ENCODE measurements at places on chromosomes 7 and 10.
A peak's percentile ranks its signal among the peaks of the same experiment; 100 is the strongest.

DNA sequence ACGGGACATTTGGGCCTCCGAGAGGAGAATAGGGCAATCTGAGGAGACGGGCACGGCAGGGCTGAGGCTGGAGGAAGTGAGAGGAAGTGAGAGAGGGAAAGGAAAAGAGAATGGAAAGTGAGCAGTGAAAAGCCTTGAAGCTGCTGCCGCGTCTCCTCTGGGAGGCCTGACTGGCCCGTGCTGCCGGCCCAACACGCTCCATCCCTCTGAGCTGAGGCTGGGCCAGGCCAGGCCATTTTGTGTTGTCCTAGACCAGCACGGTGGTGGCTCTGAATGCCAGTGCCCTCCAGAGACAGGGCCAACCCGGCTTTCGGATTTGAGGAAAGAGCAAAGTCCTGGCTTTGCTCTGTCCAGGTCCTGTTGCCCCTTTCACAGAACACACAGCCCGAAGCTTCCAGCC is 361.1 kb upstream of the SHH start:
- DNase-seq, result no peak

DNA sequence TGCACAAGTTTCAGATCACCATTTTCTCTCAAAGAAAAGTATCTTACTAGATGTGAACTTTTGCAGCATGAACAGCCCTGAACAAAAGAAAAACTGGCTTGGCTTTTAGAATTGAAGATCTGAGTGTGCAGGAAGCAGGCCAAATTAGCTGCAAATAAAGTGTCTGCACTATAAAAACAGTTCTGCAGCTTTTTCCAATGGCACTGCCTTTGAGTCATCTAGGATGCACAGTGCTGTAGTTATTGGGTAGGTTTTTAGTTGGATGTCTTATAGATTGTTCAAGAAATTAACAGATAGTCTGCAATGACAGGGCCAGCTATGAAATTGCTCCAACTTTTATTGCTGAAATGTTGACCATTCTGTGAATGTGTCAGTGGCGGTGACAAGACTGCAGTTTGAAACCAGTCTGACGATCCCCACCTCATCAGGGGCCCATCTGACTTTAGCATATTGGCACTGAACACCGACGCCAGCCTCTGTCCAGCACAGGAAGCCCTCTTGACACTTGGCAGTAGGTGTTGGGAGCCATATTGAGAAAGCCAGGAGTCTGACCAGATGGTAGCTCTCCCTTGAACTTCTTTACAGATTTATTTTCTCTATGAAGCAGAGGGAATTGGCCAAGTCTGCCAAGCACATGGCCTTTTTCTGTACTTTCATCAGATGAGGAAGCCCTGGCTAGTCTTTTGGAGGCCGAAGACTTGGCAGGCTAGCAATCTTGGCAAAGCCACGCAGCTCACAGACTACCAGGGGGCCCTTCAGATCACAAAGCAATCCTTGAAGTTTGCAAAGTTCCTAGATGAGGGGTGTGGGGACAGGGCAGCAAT is 490.6 kb downstream of the NEBL start:
- no peak for DNase-seq

GRCh38 chr7:26958834-26959233 is 94.4 kb upstream of the SKAP2 start:
- no peak for DNase-seq

DNA sequence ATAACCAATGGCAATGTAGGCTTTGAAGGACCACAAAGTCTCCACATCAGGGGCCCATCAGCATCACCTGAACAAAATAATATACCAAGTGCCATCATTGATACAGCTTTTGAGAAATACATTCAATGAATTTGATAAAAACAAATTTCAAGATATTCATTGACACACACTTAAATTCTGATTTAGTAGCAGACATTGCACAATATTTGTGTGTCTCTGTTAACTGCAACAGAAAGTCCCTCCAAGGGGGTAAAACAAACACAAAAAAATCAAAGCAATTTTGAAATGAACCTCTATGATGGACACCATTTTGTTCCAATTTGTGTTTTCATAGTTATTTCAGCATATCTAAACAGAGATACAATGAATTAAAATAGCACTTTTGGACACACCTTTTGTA is 86.8 kb upstream of the RSU1 start:
- DNase-seq, result no peak

- DNase-seq, result no peak
These were observed 47.6 kb downstream of the RALA start for GRCh38 chr7:39670934-39671333.

GRCh38 chr7:95688931-95689495 is 83.3 kb upstream of the DYNC1I1 start:
- no peak for DNase-seq

- DNase-seq, result no peak
These were observed 6.3 kb downstream of the TSPAN13 start for GRCh38 chr7:16759840-16760239.

- no peak for DNase-seq
These were observed 96.2 kb upstream of the MEOX2 start for GRCh38 chr7:15782656-15783055.

GRCh38 chr10:5013385-5013784 is 9.7 kb upstream of the AKR1C2 start:
- DNase-seq, result no peak

DNA sequence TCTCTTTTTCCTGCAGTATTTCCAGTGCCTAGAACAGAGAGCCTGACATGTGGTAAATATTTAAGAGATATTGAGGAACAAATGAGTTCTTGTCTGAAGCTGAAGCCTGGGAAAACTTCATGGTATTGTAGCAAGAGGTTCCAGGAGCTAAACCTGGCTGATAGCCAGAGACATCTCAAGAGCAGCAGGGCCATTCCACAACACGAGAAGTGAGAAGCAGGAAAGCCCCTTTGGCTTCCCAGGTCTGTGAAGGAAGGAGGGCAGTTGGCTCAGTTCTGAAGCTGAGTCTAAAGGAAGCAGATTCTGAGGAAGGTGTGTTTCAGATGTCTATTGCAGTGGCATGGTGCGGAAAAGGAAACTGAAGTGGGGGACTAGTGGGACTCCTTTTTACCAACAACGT is 63.8 kb upstream of the FAM204A start:
- no peak for DNase-seq

GRCh38 chr7:84226759-84227158 is 32.2 kb upstream of the SEMA3A start:
- DNase-seq, result no peak

GRCh38 chr10:131729938-131730660 is 170.7 kb upstream of the PPP2R2D start:
- DNase-seq, result no peak

DNA sequence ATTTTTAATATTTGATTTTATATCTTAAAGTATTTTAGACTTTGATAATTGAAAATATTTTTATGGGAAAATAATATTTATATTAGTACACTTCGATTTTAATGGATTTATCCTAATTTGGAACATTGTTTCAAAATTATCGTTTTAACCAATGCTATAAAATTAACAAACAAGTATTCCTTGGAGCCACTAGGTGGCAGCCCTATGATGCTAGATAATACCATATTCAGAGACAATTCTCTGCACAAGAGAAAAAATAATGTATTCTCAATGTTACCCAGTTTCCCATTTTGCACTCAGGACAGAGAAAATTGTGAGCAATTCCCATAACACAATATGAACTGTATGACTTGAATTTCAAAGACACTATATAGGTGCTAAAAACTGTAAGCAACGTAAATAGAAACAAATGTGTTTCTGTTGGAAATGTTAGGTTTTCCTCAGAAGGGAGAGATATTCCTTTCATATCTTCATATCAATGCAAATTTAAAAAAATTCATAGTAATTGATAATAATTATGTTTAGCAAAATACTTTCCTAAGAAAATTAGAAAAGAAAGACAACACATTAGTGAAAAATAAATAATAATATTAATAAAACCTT is 237.8 kb downstream of the SEMA3E start:
- no peak for DNase-seq

DNA sequence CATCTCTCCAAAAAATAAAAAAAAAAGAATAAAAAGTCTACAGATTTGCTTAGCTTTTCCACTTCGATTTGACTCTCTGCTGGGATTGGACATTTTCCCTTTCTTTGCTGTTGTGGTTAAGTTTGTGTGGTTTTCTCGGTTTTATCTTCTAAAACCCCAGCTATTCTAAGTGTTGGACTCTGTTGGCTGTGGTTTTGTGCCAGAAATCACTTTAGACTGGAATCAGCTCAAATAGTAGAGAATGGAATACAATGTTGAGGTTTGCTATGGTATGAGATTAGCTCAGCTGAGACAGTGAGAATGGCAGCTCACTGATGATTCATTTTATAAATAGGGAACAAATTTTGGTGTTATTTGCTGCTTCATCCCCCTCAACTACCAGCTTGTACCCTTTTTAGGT is 116.0 kb downstream of the BUB3 start:
- no peak for DNase-seq

GRCh38 chr10:77643795-77644468 is 6.3 kb upstream of the KCNMA1 start:
- DNase-seq, result no peak

GRCh38 chr10:16867990-16868389 is 50.8 kb upstream of the RSU1 start:
- no peak for DNase-seq

- DNase-seq, result no peak
These were observed 5.9 kb upstream of the GPAM start for GRCh38 chr10:112189465-112189864.

DNA sequence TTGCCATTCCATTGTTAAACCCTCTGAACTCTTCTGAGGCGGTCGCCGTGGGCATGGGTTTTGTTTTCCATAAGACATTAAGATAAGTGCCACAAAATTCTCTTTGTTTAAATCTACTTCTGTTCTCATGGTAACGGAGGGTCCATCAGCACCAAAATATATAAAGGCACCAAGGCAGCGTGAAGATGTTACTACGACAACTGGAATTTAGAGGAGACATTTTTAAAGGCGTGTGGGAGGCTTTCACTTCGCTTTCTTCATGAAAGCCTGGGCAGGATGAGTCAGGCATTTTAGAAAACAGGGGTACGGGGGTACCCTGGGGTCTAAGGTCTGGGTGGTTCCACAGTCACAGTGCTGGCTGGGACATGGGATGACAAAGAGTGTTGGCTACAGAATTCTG is 34.0 kb downstream of the SMKR1 start:
- DNase-seq, result no peak

DNA sequence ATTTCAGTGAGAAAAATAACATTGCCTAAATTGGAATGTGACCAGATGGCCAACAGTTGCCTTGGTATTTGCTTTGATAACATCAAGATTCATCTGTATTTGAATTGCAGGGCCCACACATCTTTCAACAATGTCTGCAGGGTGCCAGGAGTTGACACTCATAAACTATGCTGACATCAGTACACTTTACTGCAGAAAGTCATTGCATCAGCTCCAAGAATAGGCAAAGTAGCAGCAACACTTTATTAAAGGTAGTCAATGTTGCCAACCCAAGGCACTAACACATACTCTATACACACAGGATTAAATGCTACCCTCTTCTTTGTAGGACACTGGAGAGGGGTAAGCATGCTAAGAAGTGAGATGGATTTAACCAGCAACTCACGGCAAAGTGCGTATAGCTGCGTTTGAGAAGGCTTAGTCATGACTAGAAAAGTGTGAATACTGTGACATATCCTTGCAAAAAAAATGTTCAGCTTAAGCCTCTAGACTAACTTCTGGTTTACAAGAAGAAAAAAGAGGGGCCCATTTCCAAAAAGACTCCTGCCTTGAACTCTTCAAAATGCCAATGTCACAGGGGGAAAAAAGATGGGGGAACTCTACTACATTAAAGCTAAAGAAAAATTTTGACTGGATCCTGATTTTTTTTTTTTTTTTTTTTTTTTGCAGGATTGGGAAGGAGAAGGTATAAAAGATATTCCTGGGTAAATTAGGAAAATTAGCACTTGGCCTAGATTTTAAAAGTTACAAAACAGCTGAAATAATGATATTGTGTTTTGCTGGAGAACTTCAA is 2.2 kb downstream of the BBIP1 start:
- no peak for DNase-seq

- peak; percentile 39 for DNase-seq
These were observed 1.0 kb upstream of the CBLL1 start for GRCh38 chr7:107742678-107743566.

DNA sequence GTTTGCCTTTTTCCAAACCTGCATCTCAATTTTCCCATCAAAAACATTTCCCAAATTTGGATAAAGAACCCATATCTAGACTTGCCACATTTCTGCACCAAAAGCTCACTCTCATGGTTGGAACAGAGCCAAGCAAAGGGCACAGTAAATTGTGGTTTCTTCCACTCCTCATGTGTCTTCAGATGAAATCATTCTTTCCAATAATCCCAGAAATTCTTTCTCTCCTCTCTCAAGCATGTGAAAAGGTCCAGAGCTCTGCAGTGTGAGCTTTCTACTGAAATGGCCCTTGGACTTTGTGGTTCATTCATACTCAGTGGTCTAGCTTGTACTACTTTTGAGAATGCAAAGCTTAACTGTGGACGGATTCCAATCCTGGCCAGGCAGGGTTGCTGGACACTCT is 19.8 kb downstream of the PRSS2 start:
- no peak for DNase-seq

- no peak for DNase-seq
These were observed 626.0 kb downstream of the ACTR3B start for GRCh38 chr7:153385502-153385901.

- DNase-seq, result no peak
These were observed 131.9 kb downstream of the KCNMA1 start for GRCh38 chr10:77505431-77506334.

- no peak for DNase-seq
These were observed 105.0 kb downstream of the ADAM12 start for GRCh38 chr10:126283307-126283706.

DNA sequence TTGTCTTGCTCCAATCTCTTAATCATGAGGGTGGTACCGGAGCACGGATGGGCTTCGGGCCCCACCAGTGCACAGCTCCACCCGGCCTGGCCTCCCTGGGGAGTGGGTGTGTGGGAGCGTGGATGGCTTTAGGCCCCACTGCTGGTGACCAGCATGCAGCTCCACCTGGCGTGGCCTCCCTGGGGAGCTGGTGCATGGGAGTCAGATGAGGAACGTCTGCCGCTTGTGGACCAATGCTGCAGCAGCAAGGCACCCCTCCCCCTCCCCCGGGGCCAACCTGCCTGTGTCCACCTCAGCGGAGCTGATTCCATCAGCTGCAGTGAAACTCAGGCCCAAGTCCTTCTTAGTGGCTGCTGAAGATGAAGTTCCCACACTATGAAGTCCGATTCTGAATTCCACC is 511.4 kb downstream of the PTPRN2 start:
- no peak for DNase-seq

DNA sequence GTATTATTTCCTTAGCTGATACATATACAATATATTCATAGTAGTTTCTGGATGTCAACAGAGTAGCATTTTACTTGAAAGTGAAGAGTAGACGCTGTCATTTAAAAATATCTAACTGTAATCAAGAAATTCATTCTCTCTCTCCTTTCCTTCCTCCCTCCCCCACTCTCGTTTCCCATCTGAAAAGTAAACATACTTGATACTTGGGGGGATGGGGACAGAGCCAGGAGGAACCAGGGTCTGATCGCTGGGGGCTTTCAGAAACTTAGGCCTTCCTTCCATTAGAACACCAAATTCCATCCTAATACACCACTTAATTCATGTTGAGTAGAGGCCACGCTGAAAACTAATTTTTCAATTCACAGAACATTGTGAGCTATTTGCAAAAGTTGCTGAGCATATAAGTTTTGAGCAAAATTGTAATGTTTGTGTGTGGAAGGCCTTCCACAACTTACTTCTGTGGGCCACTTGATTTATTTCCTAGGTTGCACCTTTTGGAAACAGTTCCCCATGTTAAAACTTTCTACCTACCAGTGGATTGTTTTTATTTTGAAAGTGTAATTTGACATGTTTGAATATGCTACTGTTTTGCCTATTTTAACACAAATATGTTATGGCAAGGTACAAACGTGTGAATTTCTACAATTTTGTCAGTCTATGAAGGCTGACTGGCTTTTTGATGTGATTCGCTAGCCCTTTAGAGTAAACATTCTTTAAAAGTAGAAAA is 35.2 kb downstream of the CNPY1 start:
- no peak for DNase-seq

Data from stimulated activated CD8-positive, alpha-beta memory T cell treated with anti-CD3 and anti-CD28 coated beads, Interleukin-2, amount 100 ng/mL, for 1 hour (primary cell).